Sciatic nerve (tissue), 2 donors: ENCODE measurements at places on chromosomes 5 and 9. TPM values are rescaled to one million over a fixed set of nuclear protein-coding genes. Genes with fewer than 3 reads are reported as not detected.

Gene SLC46A2
- total RNA-seq, result 0.27 TPM

Gene BICD2
- total RNA-seq, result 31.0 TPM

DNA sequence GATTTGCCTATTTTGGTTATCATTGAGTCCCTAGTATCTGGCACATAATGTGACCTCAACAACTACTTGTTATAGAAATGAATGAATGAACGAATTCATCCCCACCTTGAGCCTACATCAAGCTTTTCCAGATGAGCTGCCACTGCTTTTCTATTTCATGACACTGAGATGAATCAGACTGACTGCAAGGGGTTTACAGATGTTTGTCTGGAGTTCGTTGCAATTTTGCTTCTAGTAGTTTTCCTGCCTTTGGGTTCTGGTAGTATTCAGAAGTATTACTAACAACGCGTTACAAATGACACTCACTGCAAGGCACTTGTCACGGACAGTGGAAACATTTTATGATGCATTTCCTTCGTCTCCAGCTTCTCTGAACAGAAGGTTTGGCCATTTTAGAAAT lies 222.3 kb downstream of the CD180 start:
- no peak for DNase-seq

GRCh38 chr5:25539536-25539935 lies 894.8 kb upstream of the CDH10 start:
- no peak for DNase-seq

GRCh38 chr9:137034039-137034708 lies 2.3 kb upstream of the FUT7 start:
- no peak for DNase-seq

GRCh38 chr5:10339958-10340357 lies 13.5 kb upstream of the MARCHF6 start:
- DNase-seq, result peak; percentile 13

Gene PTGR1
- 43.5 TPM for total RNA-seq

DNA sequence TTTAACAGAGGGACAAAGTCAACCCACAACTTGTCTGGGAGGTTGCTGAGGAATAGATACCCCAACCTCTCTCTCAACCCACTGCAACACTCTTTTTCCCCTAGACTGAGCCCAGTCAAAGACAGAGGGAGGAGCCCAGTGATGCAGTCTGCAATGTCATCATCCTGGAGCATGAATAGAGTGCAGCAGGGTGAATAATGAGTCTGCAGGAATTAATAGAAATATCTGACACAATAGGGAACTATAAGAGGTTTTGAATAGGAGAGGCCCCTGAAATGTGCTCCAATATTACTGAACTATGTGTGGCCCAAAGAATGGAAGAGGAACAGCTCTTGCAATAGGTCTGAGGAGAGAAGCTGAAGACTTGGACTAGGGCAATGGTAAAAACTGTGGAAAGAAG lies 59.1 kb downstream of the PDCD1LG2 start:
- no peak for DNase-seq

DNA sequence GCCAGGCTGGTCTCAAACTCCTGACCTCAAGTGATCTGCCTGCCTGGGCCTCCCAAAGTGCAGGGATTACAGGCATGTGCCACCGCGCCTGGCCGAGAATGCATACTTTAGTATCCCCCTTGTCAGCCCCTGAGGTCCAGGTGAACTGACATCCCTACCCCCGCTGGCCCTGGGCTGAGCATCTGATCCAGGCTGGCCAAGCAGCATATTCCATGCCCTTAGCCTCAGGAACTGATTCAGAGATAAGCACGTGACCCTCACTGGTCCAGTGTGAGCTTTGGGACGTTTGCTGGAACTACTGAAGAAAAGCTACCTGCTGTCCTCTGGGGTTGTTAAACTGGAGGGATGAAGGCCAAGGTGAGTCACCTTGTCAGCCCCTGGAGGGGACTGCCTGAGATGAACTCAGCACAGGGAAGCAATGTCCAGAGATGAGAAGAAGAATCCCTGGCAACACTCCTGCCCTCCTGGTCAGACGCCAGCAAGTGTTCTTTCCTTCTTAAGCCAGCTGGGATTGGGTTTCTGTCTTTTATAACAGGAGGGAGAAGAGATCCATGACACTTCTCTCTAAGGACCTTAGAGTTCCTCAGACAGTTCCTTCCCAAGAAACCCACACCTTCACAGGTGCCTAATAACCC lies 59.1 kb upstream of the FBXW11 start:
- no peak for DNase-seq

Gene C7
- total RNA-seq, result 37.4 TPM

- no peak for DNase-seq
Observed at GRCh38 chr9:137339045-137339907, 37.2 kb upstream of the NRARP start.

Gene C5orf52
- total RNA-seq, result not detected

Gene ARHGEF28
- 51.8 TPM for total RNA-seq

- DNase-seq, result no peak
Observed at GRCh38 chr5:15079566-15079965, 208.0 kb upstream of the ANKH start.

DNA sequence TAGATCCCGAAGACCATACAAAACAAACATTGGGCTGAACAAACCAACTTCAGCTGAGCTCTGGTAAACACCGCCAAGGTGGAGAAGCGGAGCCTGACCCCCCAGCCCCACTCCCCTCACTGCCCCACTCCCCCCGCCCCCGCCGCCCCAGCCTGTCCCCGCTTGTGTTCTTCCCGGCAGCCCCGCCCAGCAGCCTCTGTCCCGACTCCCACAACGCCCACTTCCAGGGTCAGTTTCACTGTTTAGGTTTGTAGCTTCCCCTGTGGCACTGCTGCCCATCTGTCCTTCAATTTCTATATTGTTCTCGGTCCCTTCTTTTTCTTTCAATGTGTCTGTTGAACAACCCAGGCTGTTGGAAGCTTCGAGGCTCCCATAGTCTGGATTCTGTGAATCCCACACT lies 112.0 kb upstream of the CACNA1B start:
- DNase-seq, result no peak

GRCh38 chr9:130041648-130042405 lies 1.2 kb downstream of the FNBP1 start:
- no peak for DNase-seq

- DNase-seq, result no peak
Observed at GRCh38 chr5:168575391-168576372, 3.5 kb downstream of the PANK3 start.

Gene CAVIN4
- total RNA-seq, result 0.31 TPM

GRCh38 chr5:136242136-136242535 lies 49.2 kb upstream of the SMIM32 start:
- DNase-seq, result no peak

Gene ORM1
- 0.76 TPM for total RNA-seq

DNA sequence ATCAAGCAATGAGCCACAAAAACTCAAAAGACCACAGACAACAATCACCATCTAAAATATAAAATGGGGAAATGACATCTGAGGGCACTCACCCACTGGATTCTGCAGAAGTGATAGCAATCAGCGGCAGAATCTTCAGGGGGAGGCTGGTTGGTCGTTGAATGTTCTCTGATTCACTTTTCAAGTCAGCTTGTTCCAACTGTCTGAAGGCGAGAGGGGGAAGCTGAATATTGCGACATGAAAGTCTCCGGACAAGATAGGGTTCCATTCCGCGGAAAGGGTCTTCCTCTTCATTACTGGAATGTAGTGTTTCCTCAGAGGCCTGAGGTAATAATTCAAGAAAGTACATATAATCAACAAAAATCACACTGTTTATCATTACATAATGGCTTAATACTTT lies 94.9 kb upstream of the PDE4D start:
- DNase-seq, result no peak

Gene BAAT
- total RNA-seq, result not detected

DNA sequence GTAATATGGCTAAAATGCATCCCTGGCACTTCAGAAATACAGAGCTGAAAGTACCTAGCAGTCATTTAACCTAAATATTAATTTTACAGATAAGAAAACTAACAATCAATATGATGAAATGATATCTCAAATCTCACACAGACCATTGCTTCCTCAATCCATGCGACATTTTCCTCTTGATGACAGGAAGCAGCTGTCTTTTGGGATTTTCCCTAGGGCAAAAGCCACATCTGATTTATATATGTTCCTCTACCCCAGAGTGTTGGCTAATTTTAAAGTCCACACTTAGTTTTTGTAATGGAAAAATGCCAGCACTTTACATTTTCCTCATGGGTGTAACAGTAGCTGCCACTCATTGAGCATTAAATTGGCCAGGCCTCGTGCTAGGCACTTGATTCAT lies 47.7 kb upstream of the ITGA1 start:
- DNase-seq, result no peak

DNA sequence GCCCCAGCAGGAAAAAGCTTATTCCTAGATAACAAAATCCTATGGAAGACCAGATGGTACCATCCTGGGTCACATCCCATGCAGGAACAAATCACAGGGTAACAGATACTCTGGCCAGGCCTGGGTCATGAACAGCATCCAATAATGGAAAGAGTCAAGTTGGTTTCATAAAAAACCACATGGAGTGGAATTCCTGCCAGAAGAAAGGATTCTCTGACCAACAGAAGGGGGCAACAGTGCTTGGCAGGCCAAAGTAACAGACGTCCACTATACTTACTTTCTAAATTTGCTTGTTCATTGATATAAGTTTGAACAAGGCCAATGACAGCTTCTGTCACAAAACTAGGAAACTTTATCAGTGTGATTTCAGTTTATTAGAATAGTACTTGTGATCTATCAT lies 273.5 kb downstream of the ARRDC3 start:
- no peak for DNase-seq

Gene PPP2R2B
- total RNA-seq, result 54.1 TPM

DNA sequence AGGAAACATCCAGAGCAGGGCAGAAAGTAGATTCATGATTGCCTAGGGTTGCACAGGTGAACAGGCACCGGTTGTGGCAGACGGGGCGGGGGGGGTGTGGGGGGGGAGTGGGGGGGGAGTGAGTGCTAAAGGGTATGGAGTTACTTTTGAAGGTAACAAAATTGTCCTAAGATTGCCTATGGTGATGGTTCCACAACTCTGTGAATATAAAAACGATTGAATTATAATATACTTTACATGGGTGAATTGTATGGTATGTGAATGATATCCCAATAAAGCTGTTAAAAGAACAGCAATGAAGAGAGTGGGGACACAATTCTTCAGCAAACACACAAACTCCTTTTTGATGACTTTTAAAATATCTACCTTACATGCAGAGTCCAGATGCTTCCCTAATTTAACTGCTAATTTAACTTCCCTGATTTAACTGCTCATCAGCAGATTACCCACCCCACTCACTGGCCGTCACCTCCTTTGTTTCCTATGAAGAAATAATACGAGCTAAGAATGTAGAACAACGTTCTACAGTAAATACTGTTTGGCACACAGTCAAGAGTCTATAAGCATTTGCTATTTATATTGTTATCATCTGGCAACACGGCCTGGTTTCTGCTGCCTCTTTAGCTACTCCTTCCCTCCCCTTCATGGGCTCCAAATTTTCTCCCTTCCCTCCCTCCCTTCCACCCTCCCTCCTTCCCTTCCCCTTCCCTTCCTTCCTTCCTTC lies 83.5 kb downstream of the PTCH1 start:
- no peak for DNase-seq

Gene SAPCD2
- 0.36 TPM for total RNA-seq

DNA sequence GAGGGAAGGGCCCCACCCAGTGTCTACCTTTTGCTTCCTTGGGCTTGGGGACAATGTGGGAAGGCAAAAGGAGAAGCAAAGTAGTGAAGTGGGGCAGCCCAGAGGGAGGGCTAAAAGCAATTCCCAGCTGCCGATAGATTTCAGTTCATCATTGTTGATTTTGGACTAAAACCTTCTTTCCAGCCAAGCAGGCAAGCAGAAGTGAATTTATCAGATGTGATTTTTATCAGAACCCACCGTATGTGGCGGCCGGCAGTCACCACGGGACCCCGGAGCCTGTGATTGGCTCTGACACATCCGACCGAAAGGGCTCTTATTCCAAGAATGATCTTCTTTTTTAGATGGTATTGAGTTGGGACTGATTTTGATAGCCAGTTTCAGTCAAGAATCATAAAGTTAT lies 559.9 kb downstream of the PSAT1 start:
- no peak for DNase-seq

DNA sequence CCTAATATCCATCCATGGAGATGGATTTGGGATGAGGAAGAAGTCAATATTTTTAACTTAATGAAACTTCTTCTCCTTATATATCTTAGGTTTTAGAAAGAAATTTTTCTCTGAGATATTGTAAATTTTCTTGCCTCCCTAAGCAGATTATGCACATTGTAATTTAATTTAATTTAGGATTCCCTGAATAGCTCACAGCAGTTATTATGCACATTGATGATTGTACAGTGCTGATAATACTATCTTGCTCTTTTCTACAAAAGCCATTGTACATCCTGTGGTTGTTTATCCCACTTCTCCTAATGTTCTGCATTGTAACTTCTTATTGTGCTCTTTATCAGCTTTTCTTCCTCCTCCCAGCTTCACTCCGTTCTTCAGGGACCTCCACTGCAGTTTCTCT lies 410.4 kb upstream of the WWC1 start:
- DNase-seq, result no peak

DNA sequence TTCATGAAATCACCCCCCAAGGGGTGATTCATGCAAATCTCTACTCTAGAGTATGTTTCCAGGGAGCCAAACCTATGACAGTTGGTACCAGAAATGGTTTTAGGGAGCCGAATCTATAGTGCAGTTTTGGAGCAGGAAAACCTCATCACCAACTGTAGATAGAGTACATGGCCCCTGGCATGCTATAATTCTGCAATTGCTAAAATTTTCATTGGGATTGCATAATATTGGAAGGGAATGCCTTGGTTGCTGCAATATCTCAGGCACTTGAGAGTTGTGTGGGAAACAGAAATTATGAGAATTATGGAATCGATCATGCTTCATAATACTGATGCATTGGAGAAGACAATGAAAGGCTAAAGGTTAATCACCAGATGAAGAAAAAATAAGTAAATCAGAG lies 148.2 kb upstream of the PLPPR1 start:
- no peak for DNase-seq

DNA sequence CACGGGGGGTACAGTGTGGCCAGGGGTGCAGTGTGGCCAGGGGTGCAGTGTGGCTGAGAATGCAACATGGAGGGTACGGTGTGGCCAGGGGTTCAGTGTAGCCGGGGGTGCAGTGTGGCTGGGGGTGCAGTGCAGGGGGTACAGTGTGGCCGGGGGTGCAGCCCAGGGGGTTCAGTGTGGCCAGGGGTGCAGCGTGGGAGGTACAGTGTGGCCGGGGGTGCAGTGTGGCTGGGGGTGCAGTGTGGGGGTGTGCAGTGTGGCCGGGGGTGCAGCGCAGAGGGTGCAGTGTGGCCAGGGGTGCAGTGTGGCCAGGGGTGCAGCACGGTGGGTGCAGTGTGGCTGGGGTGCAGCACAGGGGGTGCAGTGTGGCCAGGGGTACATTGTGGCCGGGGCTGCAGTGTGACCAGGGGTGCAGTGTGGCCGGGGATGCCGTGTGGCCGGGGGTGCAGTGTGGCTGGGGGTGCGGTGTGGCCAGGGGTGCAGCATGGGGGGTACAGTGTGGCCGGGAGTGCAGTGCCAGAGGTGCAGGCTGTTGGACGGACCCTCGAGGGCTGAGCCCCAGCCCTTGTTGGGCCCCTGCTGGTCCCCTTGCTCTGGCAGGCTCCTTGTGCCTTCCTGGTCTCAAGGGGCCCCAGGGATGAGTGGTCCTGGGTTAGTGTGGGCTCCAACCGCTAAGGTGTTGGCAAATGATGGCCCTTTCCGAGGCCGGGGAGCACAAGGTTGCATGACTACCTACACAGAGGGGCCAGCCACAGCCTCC lies 17.9 kb downstream of the TPPP start:
- peak; percentile 46 for DNase-seq
